Stomach (tissue), 19 donors: ENCODE measurements at places on chromosomes 2 and 18.

DNA sequence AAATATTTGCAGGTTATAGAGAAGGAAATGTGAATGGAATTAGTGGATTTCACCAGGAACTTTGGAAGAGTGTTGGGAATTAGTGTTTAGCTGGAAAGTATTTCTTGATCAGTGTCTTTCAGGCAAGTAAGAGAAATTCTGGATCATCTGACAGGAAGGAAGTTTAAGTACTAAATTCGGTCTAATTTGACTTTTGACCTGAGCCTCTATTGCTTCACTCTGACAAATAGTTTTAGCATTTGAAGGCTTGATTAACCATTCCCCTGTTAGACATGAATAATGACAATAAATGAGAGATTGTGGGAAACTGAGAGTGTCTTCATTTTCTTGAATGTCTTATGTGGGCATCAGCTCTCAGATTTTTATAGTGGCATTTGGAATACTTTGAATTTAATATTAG, 16.0 kb downstream of the CCNT2 start:
- no peak for DNase-seq

GRCh38 chr2:50922506-50922905, 109.4 kb downstream of the NRXN1 start:
- DNase-seq, result no peak

DNA sequence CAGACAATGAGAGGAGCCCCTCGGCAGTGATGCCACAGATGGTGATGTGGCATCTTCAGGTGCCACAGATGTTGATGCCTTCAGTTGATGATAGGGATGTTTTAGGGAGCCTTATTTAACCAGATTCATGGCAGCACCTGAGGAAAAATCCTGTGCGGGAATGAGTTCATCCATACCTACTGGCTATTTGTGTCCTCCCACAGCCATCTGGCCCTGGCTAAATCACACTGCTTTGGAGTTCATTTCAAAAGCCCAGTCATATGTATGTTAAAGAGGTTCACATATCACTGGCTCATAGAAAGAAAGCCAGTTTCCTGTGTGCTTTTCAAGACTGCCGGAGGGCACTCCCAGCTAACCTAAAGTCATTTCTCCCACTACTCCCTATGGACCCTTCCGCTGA, 131.3 kb downstream of the MCFD2 start:
- no peak for DNase-seq

- DNase-seq, result no peak
These were observed 289.5 kb downstream of the SLC4A3 start for GRCh38 chr2:219916726-219917440.

- no peak for DNase-seq
These were observed 18.3 kb downstream of the IL1B start for GRCh38 chr2:112818094-112818902.

DNA sequence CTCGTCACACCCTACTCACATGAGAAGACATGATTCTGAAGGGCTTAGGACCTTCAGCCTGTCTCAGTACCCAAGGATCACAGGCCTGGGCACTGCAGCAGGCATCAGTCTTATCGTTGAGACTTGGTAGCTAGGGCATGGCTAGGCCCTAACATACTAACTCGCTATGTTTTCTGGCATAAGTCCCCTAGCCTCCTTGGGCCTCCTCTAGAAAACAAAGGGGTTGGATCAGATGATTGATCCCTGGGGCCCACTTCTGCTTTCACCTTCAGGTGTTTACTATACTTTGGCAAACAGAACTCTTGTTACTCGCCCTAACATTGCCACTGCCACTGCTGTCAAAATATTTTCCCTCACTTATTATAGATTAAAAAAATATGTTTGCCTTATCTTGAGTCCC, 44.2 kb downstream of the VSNL1 start:
- DNase-seq, result peak; percentile 12

GRCh38 chr2:54047091-54047490, 68.3 kb upstream of the ACYP2 start:
- no peak for DNase-seq

DNA sequence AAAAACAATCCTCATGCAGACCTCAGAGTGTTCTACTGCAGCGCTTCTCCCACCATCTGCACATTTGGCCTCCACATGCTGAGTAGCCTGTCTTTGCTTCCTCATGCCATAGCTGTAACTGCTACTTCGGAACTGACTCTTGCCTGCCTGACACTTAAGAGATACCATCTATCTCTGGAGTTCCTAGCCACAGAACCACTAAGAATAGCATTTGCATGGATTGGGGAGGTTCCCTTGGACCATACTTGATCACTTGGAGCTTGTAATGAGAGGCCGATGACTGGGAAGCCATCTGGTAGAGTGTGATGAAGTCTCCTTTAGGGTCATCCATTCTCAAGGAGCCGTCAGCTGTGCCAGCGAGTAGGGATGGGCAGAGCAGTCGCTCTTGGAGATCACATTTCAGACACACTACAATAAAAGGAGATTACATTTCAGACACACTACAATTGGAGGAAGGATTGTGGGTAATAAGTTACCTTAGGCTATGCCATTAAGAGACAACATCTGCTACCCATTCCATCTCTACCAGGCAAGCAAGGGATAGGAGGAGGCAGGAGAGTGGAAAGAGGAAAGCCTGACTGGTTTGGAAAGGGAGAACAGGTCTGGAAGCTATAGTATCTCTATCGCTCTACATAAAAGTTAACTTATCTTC, 21.8 kb downstream of the DOK1 start:
- no peak for DNase-seq

- no peak for DNase-seq
These were observed 76.1 kb downstream of the SP100 start for GRCh38 chr2:230492107-230492506.

DNA sequence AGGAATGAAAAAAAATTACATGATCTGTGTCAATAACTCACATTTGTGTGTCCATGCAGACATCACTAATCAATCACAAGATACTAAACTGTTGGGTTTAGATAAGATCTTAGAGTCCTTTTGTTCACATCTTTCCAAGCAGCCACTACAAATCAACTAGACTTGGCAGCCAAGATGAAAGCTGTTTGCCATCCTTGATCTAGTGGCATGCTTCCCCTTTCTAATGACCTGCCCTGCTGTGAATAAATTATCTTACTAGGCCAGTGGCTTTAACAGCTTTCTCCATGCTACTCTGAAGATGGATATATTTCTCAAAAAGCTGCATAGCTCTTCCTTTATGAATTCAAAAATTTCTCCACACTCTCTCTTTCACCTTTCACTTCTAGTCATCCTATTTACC, 1338.0 kb upstream of the ACVR2A start:
- no peak for DNase-seq

DNA sequence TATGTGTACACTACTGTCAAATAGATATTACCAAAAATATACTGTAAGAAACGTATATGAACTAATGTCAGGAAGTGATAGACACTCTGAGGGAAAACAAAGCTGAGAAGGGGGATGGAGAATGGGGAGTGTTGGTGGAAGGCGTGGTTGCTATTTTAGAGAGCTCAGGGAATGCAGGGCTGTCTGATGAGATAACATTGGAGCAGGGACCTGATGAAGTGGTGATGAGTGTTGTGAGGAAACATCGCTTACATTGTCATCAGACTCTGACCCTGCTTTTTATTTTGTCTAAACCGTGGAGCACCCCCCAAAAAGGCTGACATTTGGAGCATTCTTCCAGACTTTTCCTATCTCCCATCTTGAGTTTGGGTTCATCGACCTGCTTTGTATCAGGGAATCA, 194.7 kb downstream of the LTBP1 start:
- no peak for DNase-seq

GRCh38 chr2:85852937-85853498, 35.8 kb downstream of the ST3GAL5 start:
- peak; percentile 64 for DNase-seq

GRCh38 chr2:68263632-68264031, 11.3 kb upstream of the PPP3R1 start:
- no peak for DNase-seq

GRCh38 chr18:40222776-40223175, 1732.3 kb upstream of the PIK3C3 start:
- no peak for DNase-seq

DNA sequence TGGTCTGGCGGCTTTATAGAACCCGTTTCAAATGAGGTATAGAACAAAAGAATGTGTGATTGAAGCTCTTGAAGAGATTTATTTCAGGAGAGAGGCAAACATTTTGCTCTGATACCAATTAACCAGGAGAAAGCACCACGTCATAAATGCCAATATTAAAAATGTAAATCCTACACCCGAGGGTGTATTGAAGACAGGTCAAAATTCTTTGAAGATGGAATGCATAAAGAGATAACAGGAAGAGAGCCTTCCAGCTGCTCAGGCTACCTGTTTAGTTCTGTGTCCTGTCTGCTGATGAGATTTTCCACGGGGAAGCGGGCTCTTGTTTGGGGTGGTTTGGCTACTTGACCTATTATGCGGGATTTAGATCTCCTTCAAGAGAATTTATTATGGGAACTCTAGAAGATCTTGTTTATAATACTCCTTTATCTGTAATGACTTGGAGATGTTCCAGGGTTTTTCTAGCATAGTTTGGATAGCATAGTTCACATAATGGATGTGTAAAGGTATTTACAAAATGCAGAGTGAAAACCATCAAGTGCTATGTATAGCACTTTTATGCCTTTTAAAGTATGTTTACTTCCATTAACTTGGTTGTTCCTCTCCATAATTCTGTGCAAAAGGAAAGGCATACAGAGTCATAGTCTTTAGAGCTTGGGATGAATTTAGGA, 204.5 kb upstream of the SPRED2 start:
- no peak for DNase-seq

DNA sequence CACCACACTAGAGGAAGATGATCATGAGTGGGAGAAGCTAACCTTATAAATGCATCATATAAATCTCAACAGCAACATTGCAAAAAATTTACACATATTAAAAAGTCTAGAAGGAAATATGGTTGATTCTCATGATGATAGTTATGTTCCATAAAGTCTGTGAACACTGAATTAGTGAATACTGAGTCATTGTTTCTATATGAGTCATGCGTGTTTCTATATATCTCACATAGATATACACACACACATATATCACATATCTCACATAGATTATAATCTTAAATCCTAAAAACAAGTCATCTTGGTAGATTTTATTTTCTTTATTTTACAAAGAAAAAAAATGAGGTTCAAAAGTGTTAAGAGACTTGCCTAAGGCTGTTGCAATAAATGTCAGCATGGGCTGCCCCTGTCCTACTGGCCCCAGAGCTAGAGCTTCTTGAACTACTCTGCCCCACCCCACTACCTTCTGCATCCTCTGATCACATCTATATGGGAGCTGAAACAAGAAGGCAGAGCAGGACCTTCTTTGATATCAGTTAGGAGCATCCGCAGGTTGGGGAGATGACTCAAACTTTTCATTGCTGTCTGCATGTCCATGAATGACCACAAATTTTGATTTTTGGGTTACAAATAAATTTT, 81.8 kb upstream of the ADAM23 start:
- DNase-seq, result no peak

- no peak for DNase-seq
These were observed 35.4 kb upstream of the HNMT start for GRCh38 chr2:137928547-137929518.

DNA sequence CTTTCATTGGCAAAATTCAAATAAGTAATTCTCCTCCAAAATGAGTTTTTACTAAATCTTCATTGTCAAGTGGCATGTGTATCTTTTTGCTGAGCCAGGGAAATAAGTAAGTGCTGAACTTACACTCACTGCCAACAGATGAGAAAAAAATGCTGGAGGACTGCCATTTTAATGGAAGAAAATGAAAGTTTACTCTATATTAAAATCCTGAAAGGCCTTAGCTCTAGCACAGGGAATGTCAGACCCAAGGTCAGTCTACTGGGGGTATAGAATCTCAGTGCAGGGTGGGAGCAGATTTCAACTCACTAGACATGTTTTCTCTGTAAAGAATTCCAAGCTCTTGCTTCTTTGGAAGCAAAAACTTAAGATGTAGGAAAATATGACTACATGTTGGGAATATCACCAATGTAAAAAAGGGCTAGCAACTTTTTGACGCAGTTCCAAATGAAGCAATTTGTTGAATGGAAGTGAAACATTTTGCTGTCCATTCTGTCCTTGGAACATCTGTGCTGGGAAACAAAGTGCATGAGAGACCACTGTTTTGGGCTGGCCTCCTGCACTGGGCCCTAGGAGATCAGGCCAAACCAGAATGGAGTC, 127.0 kb downstream of the ST6GAL2 start:
- DNase-seq, result no peak
